ENCODE measurements at places on chromosomes 2 and 18.

GRCh38 chr2:105110295-105110829, 72.5 kb downstream of the MRPS9 start:
- DNase-seq, result no peak

DNA sequence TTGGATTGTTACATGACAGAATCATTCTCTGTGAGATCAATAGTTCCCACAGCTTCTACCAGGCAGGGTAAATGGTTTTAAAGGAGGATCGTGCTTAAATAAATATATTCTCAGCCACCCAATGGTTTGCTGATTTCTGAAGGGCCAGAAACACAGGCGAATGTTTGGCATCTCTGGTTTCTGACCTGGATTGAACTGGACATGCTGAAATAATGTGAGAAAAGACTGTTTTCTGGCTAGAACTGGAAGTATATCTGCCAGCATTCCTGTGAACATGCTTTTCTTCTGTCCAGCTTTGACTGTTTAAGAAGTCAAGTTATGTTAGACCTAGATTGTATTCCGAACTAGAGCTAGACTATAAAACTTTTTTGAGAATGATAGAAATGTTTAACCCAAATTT, 77.1 kb upstream of the COL3A1 start:
- DNase-seq, result no peak

DNA sequence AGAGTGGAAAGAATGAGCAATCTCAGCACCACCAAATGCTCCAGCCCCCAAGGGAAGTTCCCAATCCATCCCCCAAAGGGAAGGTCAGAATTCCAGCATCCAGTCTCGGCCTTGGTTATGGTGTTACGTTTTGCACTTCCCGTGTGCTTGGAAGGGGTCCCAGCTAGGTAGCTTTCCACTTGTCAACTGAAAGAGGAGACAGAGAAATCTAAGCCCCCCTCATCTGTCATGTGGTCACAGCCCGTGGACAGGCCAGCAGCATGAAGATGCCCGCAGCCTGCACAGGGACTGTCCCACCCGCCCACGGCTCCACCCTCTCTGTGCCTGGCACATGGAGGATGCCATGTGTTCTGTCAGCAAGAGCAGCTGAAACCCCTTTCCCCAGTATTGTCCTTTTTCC, 32.1 kb downstream of the RHOB start:
- no peak for DNase-seq

DNA sequence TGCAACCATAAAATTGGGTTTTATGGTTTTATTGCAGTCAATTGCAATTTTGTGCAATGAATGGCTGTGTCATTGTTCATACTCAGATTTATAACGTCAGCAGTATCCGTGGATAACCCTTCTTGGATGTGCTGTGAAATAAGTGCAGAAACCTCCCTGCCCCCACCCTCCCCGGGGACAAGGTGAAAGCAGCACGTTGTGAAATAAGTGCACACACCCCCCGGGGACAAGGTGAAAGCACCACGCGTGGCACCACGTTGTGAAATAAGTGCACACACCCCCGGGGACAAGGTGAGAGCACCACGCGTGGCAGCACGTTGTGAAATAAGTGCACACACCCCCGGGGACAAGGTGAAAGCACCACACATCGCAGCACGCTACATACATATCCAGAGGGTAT, 93.6 kb upstream of the NFATC1 start:
- no peak for DNase-seq

- DNase-seq, result no peak
These were observed 267.4 kb downstream of the LNPK start for GRCh38 chr2:175734686-175735085.

DNA sequence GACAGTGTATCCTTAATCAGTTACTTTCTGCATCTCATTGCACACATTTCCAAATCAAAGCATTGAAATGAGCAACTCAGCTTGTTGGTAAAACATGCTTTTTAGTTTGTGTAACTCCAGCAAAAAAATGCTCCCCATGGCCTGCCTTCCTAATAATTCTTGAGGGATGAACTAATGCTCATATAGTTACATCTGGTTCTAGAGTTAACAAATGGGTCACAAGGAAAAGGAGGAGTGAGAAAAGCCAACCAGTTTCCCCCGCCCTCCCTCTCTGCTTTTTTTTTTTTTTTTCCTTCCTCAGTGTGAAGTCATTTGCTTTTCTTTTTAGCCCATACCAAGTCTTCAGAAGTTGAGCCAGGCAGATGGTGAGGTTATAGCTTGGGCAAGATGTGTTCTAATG, 231.7 kb downstream of the MTX2 start:
- peak; percentile 69 for DNase-seq

DNA sequence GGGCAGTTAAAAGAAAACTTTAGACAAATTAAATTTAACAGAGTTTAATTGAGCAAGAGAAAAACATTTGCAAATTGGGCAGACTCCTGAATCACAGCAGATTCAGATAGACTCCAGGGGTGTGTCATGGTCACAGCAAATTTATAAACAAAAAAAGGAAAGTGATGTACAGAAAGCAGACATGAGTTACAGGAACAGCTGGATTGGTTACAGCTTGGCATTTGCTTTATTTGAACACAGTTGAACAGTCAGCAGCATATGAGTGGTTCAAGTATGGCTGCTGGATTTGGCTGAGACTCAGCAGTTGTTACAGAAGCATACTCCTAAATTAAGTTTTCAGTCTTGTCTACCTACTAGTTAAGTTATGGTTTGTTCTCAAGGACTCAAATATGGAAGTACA, 82.3 kb upstream of the NYAP2 start:
- DNase-seq, result no peak

GRCh38 chr2:36672199-36672598, 24.3 kb upstream of the VIT start:
- no peak for DNase-seq

- DNase-seq, result no peak
These were observed at the start of gene C2orf72 for GRCh38 chr2:231037202-231037730. Gene C2orf72 (plus strand): TSS chr2:231037523. CDS start chr2:231037566, 43 bp downstream.

DNA sequence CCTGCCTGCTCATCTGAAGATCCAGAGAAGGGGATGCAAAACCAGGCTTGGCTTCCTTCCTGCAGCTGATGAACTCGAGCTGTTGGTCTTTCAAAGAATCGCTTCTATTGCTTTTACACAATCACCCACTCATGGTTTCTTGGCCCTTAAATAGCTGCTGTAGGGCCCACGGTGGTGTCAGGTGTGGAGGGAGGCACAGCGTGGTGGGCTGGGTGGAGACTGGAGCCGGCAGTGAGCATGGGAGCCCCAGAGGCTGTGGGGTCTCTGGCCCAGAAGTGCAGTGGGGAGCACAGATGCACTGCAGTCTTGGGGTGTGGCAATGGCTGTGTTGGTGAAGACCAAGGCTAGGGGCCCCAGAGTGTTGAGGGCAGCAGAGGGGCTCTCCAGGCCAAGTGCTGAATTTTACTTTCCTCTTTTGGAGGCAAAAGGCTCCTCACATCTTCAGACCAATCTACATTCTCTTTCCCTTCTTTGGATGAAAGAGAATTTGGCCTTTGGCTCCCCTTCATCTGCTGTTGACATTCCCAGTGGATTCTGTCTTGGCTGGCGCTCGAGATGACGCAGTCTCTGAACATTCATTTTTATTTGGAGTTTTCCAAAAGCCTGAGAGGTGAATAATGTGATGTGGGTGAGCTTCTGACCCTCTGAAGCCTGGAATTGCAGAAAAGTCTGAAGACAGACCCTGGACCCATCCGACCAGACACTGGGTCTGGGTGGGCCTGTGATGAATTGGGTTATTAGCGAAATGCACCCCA, 70.1 kb upstream of the ASB18 start:
- no peak for DNase-seq

GRCh38 chr2:168002021-168002553, 245.3 kb downstream of the STK39 start:
- no peak for DNase-seq

DNA sequence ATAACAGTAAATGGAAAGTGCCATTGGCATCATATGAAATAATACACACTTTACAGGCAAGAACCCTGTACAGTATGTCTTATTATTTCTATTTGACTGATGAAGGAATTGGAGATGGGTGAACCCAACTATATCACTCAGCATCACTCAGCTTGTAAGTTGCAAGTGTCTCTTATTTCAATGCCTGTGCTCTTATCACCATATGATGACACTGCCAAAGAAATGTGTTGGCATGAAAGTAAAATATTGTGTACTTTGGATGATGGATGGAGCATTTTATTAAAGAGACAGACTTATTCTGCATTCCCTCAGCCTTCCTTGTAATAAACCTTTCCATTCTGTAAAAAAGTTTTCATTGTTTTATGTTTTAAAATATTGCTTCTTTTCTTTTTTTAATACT, 927.5 kb upstream of the VRK2 start:
- DNase-seq, result no peak

- DNase-seq, result no peak
These were observed 298.4 kb downstream of the MYCN start for GRCh38 chr2:16238786-16239185.

- DNase-seq, result peak; percentile 20
These were observed 180.4 kb downstream of the FAM210A start for GRCh38 chr18:13545955-13546354.

DNA sequence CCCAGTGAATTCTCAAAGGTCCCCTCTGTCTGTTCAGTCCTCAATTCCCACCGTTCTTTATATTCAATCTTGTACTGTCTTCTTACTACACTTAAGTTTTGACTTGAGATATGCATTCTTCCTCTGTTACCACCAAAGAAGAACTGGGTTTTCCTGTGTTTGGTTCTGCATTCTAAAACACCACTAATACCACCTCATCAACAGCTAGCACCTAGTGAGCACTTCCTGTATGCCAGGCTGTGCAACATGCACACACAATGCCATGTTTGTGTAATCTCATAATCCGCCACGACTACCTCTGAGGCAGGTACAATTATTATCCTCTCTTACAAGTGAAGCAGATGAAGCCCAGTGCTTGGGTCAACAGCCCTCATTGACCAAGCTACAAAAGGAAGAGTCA, 11.8 kb upstream of the CTAGE1 start:
- DNase-seq, result no peak

DNA sequence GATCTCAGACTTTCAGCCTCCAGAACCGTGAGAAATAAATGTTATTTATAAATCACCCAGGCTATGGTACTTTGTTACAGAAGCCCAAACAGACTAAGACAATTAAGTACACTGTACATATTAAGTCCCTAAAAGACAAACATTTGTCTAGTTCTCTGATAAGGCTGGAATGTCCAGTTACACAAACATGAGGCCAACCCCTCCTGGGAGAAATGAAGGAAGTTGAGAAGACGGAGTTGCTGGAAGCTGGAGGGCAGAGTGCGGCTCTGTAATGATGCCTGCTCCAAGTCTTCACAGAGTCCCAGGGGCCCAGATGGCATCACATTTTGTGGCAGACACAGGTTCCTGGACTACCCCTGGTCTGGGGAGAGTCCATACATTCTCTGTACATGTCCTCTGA, 79.2 kb upstream of the ST8SIA3 start:
- no peak for DNase-seq

- DNase-seq, result no peak
These were observed 75.0 kb upstream of the TANC1 start for GRCh38 chr2:158893474-158893873.

- DNase-seq, result no peak
These were observed 21.0 kb upstream of the EDAR start for GRCh38 chr2:109009920-109010610.

- DNase-seq, result no peak
These were observed 167.6 kb downstream of the AFF3 start for GRCh38 chr2:99974682-99975375.

DNA sequence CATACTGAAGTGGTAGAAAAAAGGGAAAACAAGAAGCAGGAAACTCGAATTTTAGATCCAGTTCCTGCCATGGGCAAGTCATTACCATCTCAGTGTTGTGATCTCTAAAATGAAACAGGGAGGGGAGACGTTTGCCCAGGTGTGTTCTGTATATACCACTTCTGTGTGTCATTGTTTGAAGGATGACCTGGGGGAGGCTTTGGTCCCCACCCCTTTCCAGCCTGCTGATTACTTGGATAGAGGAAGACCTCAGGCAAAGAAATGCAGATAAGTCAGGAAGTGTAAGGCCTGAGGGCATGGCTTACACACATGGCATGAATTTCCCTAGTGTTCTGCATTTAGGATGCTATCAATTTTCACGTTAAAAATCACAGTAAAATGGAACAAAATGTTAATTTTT, 205.2 kb upstream of the CXCR4 start:
- no peak for DNase-seq

DNA sequence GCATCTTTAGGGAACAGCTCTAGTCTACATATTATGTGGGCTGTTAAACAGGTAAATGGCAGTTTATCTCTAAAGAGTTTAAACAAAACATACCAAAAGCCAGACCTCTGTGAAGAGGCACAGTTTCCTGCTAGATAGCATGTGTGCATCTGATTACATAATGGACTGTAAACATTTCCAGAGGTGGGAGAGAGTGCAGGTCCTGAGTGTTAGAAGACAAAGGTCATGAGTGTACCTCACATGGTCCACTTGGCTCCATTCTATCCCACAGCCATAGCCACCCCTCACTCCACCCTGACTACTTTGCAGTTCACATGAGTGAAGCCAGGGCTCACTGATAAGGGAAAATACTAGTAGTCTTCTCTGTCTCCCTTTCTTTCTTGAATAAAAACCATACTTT, 233.4 kb downstream of the MTX2 start:
- no peak for DNase-seq

GRCh38 chr2:29213888-29214291, 98.7 kb downstream of the CLIP4 start:
- no peak for DNase-seq

DNA sequence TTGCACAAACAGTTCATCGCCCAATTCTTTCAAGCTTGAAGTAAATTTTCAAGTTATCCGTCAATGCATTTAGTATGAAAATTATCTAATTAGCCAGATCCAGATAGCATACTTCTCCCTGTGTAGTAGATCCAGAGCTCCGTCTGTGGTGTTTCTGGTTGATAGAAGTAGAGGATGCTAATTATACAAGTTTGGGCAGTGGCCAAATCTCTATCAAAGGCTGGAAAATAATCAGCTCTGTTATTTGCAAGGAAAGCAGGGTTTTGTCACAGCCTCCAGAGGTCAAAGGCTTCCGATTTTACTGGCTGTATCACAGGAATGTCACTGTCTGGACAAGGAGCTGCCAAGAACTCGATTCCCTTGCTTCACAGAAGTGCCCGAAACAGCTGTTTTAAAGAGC, 28.6 kb downstream of the LRRC30 start:
- DNase-seq, result no peak

GRCh38 chr2:70732766-70733645, 35.0 kb downstream of the ADD2 start:
- DNase-seq, result no peak

DNA sequence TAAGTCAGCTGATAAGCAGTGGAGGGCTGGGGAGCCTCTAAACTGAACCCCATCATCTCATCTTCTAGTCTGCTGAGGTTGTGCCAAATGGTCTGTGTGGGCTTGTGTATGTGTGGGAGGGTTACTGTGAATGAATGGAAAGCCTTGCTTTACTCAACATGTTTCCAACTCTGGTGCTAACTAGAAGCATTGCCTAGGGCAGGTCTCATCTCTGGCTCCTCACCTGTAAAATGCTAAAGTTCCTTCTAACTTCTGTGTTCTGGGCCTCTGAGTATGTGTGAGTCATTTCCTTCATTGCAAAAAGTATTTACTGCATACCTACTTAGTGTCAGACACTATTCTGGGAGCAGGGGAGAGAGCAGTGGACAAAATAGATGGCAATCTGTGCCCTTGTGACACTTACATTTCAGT, 1.3 kb downstream of the LIPG start:
- no peak for DNase-seq

Measured in DMS79 (cell line).